ENCODE measurements at places on chromosomes 5 and 9.

DNA sequence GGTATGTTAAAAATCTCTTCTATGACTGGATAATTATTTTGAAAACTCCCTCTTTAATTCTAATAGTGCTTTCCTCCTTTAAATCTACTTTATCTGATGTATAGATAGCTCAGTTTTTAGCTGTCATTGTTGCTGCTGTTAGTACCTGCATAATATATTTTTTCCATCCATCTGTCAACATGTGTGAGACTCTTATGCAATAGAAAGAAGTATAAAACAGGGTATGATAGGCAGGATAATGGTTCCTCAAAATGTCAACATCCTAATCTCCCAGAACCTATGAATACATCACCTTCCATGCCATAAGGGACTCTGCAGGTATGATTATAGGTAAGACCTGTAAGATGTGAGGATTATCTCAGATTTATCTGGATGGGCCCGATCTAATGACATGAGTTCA, 136.9 kb upstream of the LHFPL2 start:
- no peak for DNase-seq

GRCh38 chr9:95341293-95341962, 23.9 kb upstream of the FANCC start:
- no peak for DNase-seq

DNA sequence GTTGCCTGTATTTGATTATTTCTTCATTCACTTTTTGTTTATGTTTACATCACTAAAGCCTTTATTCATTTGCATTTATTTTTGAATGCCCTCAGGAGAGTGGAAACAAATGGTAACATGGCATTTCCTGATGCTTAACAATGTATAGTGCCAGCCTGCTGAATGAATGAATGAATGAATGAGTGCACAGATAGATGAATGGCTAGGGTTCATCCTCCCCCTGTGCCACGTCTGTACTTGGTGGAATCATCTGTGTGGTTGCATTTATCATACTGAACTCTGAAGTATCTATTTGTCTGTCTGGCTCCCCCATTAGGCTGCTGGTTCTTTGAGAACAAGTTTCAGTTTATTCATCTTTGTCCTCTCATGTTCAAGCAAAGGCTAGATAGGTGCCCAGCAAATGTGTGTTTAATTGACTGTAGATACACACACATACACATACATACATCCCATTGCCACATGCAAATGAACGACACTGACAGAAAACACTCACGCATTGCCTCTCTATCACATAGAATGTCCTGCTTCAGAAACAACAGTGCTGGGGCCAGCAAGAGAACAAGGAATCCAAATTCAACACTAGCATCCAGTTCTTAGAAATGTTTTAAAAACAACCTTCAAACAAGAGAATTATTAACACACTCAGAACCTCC, 150.4 kb downstream of the PAPPA start:
- DNase-seq: no peak

- no peak for DNase-seq
Measured at GRCh38 chr5:43017428-43017815, 22.7 kb downstream of the ANXA2R start.

DNA sequence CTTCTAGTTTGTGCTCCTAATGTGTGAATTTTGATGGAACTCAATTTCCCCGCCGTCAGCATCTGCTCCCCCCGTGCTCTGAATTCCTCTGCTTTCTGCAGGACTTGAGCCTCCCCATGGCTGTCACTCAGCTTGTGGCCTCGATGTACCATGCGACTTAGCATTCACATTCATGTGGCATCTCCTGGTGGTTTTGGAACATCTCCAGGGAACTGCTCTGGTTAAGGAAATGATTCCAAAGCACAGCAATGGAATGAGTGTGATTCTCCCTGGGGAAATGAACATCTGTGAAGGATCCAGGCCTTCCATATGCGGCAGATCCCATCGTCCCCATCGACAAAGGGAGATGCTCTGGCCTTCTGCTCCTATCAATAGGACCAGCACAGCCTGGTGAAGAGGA, 119.0 kb downstream of the ENTREP1 start:
- no peak for DNase-seq

GRCh38 chr5:102858808-102859207, 103.7 kb downstream of the PAM start:
- no peak for DNase-seq

DNA sequence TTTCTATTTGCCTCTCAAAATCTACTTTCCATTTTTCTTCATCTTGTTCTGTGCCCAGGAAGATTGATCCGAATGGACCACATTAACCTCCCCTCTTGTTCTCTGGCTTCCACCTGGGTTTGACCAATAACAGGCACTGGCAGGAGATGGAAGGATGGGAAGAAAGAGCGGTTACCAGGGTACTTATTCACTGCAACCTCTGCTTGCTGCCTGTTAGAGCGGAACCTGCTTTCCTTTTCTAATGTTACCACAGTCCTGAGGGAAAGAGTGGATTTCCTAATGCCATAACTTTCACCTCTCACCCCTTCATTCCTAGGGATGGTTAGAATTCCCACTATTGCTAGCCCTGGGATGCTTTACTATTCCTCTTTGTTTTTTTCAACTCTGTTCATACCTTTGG, 262.1 kb downstream of the RFX3 start:
- no peak for DNase-seq

Data from RWPE1 (cell line).